ENCODE measurements at places on chromosomes 2 and 18.

GRCh38 chr2:241007880-241008710 is 9.7 kb downstream of the SNED1 start:
- peak; percentile 40 for DNase-seq

GRCh38 chr2:88709181-88709631 is 17.7 kb downstream of the RPIA start:
- no peak for DNase-seq

- DNase-seq = no peak
Observed at GRCh38 chr18:48656582-48656981, 117.8 kb downstream of the CTIF start.

DNA sequence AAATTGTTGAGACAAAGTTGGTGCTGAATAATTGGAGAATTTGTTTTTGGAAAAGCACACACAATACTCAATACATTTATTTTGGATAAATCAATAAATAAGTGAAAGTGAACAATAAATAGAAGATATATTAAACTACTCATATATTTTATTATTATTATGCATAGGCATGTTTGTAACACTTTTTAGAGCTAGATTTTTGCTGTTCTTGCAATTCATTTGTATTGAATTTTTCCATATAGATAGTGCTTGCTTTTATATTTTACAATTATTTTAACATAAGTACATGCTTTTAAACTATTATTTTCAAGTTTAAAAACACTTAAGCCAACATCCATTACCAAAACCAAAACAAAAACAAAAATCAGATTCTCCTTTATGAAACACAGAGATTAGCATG is 43.9 kb downstream of the BAZ2B start:
- DNase-seq = no peak

DNA sequence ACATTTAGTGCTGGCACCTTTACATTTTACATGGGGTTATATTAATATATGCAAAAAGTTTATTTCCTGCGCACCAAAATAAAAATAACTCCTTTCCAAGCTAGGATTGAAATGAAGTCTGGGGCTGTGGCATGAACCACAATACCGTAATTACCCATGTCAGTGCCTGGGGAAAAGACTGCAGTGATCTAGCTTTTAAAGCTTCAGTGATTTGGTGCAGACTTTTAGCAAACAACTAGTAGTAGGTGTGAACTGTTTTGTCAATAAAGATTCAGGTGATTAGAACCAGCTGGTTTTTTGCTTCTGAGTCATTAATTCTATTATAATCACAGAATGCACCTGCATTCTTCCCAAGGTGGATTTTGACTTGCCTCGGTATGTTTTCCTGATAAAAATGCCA is 21.2 kb downstream of the EFEMP1 start:
- no peak for DNase-seq

GRCh38 chr2:217095511-217096205 is 235.8 kb upstream of the TNP1 start:
- DNase-seq = peak; percentile 10

DNA sequence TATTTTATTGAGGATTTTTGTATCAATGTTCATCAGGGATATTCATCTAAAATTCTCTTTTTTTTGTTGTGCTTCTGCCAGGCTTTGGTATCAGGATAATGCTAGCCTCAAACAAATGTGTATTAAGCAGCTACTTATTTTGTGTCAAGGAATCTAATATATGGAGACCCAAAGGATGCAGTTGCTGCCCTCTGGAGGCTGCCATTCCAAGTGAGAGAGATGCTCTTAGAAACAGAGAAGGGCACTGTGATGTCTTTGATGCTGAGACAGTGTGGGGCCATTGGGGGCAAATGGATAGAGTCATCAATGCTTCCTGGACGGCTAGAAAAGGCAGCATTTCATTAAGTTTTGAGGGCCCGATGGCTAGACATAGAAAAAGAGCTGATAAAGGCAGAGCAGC is 292.6 kb downstream of the SETBP1 start:
- DNase-seq = no peak

GRCh38 chr2:152440460-152440859 is 105.5 kb downstream of the FMNL2 start:
- DNase-seq = no peak

DNA sequence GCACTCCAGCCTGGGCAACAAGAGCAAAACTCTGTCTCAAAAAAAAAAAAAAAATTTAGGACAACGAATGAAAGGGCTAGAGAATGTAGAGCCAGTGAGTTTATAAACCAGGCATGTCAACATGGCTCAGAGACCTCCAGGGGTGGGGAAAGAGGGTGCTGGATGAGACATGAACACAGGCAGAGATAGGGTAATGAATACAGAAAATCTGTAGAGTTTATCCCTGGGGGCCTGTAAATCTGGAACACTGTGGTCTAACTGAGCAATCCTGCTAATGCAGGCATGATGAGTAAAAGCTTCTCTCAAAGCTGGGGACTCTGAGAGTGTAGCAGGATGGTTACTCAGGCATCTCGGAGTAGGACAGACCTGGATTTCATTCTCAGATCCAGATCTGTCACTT is 59.2 kb upstream of the IGFBP2 start:
- DNase-seq = no peak

DNA sequence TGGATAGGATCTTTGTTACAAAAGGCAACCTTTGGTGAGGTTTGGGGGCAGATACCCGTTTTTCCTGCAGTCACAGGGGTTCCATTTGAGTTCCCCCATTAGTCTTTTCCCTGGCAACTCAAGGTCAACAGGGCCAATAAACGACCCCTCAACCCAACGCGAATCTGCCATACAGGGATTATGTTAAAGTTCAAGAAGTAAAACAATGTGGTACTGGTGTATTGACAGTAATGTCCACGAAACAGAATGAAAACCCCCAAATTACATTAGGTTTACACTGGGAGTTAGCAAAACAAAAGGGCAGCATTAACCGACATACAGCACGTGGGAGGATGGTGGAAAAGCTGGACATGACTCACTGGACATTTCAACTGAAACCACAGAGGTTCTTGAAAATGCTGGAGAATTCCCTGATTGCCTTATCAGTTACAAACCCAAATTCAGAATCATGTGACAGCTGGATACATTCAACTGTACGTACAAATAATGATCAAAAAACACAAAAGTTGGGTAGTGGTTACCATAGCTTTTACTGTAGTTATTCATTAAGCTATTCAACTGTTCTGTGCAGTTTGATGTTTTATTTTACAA is 4.9 kb upstream of the IMP4 start:
- DNase-seq = peak; percentile 22

GRCh38 chr2:97765933-97766332 is 52.6 kb downstream of the ZAP70 start:
- no peak for DNase-seq

DNA sequence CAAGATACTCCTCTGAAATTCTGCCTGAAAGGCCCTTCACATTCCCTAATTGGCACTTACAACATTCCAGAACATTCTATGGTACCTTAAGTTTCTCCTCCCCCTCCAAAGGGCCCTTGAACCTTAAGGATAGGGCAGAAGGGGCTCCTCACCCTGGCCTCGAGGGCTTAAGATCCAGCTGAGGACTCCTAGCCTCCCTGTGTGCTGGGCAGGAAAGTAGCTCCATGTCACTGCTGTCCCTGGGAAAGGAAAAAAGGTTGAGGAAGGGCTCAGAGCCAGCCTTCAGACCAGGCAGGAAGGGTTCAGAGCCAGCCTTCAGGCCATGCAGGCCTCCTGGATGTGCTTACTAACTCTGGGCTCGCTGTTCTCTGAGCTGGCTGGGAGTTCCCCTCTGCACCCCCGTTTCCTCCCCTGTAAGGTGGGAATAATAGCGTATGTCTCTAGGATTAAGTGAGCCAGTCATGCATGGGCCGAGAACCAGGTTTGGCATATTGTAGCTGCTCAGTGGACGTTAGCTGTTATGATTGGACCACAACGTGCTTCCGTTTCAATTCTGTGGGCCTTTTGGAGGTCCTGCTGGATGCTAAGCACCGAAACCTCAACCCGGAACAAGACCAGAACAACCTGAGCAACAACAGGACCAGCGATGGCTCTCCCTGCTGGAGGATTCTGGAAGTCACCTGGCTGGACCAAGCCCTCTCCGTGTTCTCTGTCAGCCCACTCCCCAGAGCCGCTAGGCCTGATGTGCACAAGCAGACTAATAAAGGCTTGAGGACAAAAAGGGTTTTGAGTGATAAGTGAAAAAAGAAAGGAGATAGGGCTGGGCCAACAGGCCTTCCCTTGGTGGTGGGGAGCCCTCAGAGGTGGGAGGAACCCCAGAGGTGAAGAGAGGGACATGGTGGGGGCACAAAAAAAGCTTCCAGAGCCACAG is 1.0 kb upstream of the B3GNT7 start:
- DNase-seq = peak; percentile 85
